Foreskin fibroblast (primary cell): ENCODE measurements at places on chromosomes 3 and 15.
A peak's percentile ranks its signal among the peaks of the same experiment; 100 is the strongest.

DNA sequence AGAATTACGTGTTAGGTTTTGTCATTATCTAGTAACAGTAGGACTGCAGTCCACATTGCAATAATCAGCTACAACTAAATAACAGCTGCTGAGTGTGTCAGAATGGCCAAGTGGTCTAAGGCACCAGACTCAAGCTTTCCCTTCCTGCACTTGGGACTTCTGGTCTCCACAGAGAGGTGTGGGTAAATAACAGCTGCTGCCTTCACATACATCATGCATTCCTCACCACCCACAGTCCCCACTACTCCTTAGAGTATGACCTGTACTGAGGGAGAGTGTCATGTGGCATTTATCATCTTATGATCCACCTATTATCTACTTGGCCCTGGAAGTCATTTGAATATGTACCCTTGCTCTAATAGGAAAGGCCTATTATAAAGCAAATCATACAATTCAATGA is 22.2 kb upstream of the ZMAT3 start:
- DNase-seq: no peak

- no peak for DNase-seq
Measured at GRCh38 chr15:42602501-42602900, 27.1 kb downstream of the STARD9 start.

- DNase-seq: peak; percentile 18
Measured at GRCh38 chr3:43010638-43011037, 31.5 kb downstream of the GASK1A start.

- peak; percentile 54 for DNase-seq
Measured at GRCh38 chr3:14150491-14151230, 25.8 kb downstream of the TMEM43 start.

DNA sequence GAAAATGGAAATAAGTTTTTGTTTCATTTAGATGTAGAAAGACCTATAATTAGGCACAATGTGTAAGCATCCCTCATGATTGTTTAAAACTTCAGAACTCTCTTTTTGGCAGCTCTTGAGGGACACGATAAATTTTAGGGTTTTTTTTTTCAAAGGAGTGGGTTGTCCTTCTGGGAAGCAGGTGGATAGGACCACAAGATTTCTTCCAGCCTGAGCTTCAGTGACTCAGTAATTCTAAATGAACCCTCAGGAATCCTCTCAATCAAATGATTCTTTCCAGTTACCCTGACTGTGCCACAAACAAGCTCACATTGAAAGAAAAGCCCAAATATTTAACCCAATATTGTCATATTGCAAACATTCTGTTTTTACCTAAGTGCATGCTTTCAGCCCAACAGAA is 45.1 kb downstream of the COL8A1 start:
- DNase-seq: no peak

DNA sequence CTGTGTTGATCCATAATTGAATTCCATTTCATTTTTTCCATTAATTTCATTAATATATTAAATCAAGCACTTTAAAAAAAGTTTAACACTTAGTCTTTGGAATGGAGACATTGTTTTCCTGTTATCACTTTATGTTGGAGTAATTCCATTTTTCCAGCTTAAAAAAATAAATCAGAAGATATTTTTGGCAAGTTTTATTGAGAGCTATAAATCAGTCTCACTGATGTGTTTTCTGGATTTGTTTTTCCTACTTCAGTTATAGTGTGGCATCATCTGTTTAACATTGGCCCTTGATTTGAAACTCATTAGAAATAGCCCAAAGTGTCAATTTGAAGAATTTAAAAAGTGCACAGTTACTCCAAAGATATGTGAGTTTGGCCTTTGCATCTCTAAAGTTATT is 53.1 kb downstream of the MAP2K5 start:
- no peak for DNase-seq

- DNase-seq: no peak
Measured at GRCh38 chr3:177231242-177231641, 34.0 kb upstream of the TBL1XR1 start.

- DNase-seq: peak; percentile 80
Measured at GRCh38 chr3:188890572-188891270, 281.1 kb upstream of the TPRG1 start.

- DNase-seq: no peak
Measured at GRCh38 chr3:15467227-15468181, 40.1 kb downstream of the EAF1 start.

GRCh38 chr3:122668930-122669730 is 11.5 kb upstream of the PARP14 start:
- peak; percentile 82 for DNase-seq

DNA sequence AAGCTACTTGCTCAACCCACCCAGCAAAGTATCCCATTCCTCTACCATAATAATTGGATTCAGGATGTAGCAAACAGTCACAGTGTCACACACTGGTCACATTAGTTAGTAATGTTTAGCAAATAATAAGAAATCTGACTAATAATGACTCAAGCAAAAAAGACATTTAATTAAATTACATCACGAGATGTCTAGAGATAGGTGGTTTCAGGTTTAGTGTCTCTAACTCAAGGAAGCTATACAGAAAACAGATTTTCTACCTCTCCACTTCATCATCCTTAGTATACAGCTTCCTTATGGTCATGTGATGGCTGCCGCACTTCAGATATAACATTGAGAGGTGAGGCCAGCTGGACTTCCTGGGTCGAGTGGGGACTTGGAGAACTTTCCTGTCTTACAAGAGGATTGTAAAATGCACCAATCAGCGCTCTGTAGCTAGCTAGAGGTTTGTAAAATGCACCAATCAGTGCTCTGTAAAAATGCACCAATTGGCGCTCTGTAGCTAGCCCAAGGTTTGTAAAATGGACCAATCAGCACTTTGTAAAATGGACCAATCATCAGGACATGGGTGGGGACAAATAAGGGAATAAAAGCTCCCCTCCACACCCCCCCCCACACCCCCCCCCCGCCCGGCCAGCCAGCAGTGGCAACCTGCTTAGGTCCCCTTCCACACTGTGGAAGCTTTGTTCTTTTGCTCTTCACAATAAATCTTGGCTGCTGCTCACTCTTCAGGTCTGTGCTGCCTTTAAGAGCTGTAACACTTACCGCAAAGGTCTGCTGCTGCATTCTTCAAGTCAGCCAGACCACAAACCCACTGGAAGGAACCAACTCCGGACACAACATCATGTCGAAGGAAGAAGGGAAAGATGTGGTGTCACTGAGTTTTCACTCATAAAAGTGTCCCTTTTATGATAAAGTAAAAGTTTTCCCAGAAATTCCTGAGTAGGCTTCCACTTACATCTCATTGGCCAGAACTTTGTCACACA is 24.9 kb upstream of the ARPIN start:
- no peak for DNase-seq

GRCh38 chr15:98977441-98977840 is 30.2 kb downstream of the PGPEP1L start:
- DNase-seq: no peak

- no peak for DNase-seq
Measured at GRCh38 chr3:60363817-60364216, 887.4 kb downstream of the FHIT start.

GRCh38 chr3:184776916-184777315 is 35.0 kb upstream of the VPS8 start:
- DNase-seq: no peak

- no peak for DNase-seq
Measured at GRCh38 chr3:22245811-22246583, 495.0 kb upstream of the ZNF385D start.

GRCh38 chr3:48423883-48424695 is 5.8 kb downstream of the PLXNB1 start:
- DNase-seq: no peak

GRCh38 chr15:51497806-51498205 is 124.8 kb downstream of the DMXL2 start:
- DNase-seq: no peak

DNA sequence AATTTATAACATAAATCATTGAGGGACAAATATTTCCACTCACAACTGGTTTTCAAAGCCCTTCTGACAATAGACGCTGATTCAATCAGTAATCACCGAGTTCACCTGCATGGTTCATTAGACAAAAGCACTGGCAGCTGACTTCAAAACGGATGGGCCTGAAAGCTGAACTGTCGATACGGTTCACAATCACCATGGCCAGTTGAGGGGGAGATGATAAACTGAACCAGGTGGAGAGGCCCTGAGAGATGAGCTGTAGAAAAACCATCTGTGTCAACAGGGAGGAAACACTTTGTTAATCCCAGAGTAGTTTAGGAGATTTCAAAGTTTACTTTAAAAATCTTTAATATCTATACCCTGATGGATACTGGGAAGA is 75.0 kb downstream of the PEX5L start:
- no peak for DNase-seq

- peak; percentile 54 for DNase-seq
Measured at GRCh38 chr15:50854601-50855490, 53.6 kb upstream of the AP4E1 start.

DNA sequence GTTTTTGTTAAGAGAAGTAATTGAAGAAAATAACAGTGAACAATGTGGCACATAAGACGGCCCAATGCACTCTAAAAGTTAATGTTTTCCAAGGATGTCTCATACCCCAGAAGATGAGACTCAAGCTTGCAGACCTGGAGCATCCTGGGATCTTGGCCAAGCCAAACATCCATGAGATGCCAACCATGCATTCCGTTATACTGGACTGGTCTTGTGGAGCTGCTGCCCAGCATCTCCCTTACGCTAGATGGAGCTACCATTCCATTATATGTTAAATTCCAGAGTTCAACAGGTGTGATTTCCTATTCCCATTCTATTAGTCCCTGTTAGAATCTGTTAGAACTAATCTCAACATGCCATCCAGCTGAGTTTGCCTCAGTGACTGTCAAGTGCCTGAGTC is 181.8 kb downstream of the PDCD6IP start:
- peak; percentile 87 for DNase-seq

DNA sequence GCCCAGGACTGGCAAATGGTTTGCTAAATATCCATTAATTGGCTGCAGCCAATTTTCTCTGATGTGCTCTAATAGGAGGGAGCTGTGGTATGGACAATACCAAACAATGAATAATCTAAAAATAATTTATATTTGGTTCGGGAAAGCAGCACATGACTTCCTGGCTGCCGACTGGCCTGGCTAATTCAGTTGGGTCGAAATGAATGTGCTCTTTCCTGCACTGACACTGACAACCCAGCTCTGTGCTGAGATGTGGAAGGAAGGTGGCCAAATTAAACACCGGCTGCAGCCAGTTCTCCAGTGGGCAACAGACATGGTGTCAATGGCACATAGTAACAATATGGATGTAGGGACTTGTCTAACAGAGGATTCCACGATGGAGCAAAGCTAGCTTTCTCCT is 21.1 kb upstream of the COLQ start:
- DNase-seq: no peak

DNA sequence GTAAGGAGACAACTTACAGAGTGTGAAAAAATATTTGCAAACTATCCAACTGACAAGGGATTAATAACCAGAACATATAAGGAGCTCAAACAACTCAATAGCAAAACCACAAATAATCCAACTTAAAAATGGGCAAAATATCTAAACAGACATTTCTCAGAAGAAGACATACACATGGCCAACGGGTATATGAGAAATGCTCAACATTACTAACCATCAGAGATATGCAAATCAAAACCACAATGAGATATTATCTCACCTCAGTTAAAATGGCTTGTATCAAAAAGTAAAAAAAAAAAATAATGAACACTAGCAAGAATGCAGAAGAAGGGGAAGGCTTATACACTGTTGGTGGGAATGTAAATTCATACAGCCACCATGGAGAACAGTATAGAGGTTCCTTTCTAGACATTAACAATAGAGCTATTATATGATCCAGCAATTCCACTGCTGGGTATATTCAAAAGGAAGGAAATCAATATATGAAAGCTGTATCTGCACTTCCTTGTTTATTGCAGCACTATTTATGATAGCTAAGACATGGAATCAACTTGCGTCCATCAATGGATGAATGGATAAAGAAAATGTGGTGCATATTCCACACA is 998.6 kb downstream of the NAALADL2 start:
- DNase-seq: no peak

DNA sequence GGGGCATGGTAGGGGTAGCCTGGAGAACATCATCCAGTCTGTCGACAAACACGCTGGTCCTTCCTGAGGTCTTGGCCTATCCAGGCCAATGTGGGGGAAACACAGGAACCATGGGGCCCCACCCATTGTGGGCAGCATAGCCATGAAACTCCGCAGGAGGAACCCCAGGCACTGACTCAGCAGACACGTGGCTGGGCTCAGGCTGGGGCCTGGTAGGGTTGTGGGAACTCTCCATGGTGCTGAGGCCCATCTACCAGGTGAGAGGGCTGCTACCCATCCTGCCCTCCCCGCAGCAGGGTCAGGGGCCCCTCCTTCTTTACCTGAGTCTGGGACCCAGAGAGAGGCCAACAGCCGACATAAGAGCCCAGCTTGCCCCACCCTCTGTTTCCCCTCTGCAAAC is 22.6 kb upstream of the CACNA2D2 start:
- DNase-seq: peak; percentile 66

DNA sequence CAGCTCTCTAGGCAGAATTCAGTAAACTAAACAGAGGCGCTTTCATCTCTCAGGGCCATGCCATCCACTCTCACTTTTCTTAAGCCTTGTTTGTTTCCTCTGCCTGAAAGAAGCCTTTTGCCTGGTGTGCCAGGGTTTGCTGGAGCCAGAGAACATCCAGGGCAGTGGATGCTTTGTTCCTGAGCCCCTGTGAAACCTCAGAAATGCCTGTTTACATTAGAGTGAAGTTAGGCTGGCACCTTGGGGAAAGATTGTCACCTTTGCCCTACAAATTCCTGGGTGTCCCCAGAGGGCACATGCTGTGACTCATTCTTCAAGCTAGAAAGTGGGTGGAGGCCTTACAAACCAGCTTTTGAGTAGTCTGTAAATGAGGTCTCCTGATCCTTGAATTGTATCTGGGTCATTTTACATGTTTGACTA is 10.7 kb upstream of the TRAK1 start:
- peak; percentile 65 for DNase-seq

GRCh38 chr15:84057714-84058331 is 177.8 kb upstream of the GOLGA6L4 start:
- DNase-seq: no peak

DNA sequence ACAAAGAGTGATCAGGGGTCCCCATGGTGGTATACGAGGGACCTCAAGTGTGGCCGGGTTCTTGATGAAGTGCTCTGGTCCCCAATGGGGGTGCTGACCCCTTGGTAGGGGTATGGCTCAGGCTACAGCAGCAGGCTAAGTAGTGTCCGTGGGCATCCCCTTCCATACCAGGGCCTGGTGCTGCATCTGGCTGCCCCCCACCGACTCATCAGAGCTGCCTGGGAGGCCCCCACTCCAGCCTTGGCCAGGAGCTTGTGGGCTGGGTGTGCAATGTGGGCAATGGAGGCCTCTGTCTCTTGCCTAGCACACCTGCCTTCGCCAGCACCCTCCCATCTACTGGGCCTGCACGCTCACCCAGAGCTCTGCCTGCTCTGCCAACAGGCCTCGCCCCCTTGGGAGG is 59.0 kb upstream of the SEC13 start:
- no peak for DNase-seq

DNA sequence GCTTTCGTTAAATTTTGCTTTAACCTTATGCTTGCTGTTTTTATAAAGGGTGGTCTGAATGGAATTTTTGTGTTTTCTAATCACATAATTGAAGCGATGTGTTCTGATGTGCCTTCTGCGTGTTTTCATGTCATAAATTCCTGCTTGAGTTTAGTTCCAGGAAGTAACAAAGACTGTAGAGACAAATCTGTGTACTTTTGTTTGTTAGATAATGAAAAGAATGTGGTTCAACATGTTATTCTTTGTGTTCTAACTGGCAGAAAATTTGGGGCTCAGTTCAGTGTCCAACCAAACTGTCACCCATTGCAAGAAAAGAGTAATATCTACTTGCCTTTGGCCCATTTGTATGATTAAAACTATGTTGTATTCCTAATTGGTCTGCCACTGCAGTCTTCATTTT is 324.0 kb downstream of the DIPK2A start:
- no peak for DNase-seq

GRCh38 chr3:150327678-150328653 is 80.1 kb upstream of the TSC22D2 start:
- no peak for DNase-seq
